Activated CD8-positive, alpha-beta memory T cell treated with anti-CD3 and anti-CD28 coated beads for 1 hour (primary cell): ENCODE measurements at places on chromosomes 3 and 15.

GRCh38 chr15:88658972-88659931 is 20.4 kb downstream of the ISG20 start:
- no peak for DNase-seq

GRCh38 chr3:143240886-143241285 is 121.3 kb downstream of the CHST2 start:
- no peak for DNase-seq

DNA sequence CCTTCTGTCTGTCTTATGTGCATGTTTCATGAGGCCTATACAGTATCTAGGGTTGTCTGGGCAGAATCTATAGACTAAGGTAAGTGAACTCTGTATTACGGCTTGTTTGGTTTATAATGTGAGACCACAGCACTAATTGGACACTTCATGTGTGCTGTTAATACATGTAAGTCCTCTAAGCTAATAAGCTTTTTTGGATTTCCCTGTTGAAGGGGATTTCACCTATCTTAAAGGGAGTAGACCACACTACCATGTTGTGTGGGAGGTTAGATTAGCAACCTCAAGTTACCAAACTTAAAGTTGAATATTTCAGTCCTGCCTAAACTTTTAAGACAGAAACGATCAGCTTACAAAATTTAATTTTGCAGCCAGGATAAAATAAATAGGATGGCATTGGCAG is 189.8 kb upstream of the GOLIM4 start:
- DNase-seq: no peak

DNA sequence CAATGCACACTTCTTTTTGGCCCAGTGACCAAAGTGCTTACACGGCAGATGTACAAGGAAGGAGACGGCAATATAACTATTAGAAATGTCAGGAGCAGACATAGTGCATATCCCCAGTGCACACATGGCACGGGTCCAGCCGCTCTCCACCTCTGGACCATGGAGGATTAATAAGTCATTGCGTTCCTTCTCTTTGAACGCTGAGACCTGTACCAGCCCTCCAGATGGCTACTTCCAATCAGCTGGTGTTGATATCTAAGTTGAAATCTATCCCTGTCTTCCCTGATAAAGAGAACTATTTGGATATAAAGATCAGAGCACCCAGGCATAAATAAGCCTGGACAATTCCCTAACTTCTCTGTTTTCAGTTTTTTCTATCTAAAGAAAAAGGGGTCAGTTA is 212.5 kb downstream of the CADPS start:
- DNase-seq: no peak

DNA sequence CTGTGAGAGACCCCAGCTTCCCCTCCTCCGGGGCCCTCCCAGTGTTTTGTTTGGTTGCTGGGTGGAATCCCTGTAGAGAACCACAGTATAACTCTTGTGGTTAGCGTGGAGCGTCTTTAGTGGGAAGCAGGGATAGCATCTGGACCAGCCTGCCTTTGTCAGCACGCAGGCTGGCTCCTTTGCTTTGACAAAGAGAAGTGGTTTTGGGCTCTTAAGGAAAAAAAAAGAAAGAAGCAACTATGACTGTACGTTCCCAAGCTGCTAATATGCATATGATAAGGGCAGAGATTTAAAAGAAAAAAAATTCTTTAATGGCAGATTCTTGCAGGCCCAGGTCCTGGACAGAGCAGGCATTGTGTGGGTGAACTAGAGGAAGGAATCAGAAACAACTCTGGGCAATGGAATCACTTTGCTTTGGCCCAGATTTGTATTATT is 340.8 kb upstream of the CTDSPL start:
- no peak for DNase-seq

DNA sequence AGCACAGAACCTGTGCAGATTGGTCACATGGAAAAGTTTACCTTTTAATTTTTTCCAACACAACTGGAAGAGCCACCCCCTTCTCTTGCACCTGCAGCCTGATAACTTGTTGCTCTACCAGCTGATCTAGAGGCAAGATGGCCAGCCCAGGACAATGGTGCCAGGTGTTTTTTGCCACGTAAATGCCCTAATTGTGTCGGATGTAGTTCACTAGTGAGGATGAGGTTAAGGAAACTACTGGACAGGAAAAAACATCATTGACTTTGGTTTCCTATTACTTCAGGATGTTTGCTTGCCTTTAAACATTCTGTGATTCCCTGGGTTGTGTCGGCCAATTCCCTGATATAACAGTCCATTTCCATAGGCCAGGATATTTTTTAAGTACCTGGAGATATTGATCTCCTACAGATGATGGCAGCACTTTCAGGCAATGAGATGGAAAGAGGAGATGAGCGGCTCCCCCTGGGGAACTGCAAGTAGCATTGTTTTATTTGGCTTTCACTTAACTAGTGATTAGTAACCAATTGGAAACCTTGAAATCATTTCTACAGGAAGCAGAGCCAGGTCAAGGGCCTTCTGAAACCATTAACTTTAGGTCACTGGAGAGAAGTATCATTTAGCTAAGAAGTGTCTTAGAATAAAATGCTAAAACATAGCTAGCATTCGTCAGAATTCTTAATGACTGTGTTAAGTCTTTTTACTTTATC is 72.5 kb downstream of the OSBPL10 start:
- no peak for DNase-seq

DNA sequence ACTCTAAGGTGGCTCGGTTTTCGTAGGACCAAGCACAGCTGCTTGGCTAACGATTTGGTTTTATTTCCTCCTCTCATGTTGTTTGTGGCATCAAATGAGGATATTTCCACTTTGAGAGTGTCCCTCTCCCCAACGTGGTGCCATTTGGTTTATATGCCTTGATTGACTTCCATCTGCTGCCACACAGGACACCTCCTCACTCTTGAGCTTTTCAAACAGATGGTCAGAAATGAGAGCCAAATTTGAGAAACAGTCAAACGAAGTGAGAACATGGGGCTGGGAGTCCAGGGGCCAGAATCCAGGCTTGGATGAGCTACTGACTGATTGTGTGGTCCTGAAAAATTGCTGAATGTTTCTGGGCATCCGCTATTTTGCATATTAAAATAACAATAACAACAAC is 43.5 kb downstream of the CEMIP start:
- DNase-seq: no peak

DNA sequence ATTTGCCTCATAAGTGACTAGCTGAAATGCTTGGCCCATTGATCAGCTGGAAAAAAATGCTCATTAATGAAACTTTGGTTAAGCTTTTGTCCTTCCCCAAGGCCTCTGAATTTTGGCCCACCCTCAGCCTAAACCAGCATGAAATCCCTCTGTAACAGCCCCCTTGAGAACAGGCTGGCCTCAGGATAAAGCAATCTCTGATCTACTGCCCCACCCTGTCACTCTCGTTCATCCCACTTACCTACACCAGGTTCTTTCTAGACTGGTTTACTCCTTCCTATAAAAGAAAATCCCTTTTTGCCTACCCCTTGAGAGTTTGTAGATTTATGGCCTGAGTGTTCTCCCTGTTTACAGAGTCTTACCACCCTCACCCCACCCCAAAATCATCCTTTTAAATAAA is 3.4 kb upstream of the AEN start:
- no peak for DNase-seq

DNA sequence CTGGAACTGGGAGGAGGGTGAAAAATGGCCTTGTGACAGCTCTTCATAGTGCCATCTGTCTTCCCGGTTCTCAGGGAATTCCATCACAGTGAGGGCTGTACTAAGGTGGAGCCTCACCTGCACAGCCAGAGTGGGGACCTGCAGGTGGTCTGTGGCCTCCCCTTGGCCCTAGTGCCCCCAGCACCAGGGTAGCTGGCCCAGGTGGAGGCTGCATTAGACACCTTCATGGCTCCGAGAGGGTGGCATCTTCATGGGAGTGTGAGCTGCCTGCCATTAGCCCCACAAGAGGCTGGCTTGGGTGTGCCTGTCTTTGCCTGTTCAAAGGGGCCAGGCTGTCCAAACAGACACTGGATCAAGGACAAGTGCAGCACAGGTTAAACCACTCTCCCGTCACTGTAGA is 95.5 kb upstream of the PRR23E start:
- DNase-seq: no peak

- DNase-seq: no peak
Observed at GRCh38 chr3:45176912-45177311, 30.7 kb upstream of the CDCP1 start.

- no peak for DNase-seq
Observed at GRCh38 chr3:112794622-112795172, 52.0 kb downstream of the CD200R1L start.

GRCh38 chr15:65835447-65835846 is 33.8 kb upstream of the RAB11A start:
- no peak for DNase-seq

GRCh38 chr3:80018375-80018774 is 250.6 kb upstream of the ROBO1 start:
- no peak for DNase-seq

GRCh38 chr3:27714692-27715453 is 7.2 kb downstream of the EOMES start:
- no peak for DNase-seq

DNA sequence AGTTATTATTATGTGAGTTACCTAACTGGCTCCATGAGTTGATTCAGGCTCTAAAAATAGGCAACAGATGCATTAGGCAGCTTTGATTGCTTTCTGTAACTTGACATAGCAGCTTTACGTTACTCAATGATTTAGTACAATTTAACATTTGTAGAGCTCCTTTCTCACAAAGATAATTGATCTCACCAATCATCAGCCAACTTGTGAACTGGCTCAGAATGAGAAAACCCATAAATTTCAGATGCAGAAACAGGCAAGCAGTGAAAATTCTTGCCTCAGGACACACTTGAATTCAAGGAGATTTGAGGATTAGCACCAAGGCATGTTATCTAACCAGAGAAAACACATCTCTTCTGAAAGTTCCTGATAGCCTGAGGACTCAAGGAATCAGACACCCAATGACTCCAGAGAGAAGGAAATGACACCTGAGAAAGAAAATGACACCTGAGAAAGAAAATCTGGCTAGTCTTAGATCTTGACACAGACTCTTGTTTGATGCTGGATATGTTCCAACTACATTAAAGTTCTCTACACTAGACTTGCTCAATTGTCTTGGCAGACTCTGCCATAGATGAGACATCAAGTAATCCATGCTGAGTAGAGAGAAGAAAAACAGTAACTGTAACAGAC is 315.1 kb upstream of the CBLB start:
- no peak for DNase-seq

- no peak for DNase-seq
Observed at GRCh38 chr15:39511000-39511915, 69.6 kb upstream of the THBS1 start.

DNA sequence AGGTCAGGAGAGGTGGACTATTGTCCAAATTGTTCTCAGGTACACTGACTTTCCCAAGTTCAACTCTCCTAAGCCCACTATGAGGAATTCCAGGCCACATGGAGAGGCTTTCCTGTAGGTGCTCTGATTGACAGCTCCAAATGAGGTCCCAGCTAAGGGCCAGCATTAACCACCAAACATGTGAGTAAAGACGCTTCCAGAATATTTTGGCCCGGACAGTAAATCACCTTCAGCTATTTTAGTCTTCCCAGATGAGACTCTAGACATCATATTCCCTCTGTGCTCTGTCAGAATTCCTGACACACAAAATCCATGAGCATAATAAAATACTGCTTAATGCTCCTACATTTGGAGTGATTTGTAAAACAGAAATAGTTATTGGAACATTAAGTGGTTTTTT is 135.5 kb downstream of the TGFBR2 start:
- no peak for DNase-seq

DNA sequence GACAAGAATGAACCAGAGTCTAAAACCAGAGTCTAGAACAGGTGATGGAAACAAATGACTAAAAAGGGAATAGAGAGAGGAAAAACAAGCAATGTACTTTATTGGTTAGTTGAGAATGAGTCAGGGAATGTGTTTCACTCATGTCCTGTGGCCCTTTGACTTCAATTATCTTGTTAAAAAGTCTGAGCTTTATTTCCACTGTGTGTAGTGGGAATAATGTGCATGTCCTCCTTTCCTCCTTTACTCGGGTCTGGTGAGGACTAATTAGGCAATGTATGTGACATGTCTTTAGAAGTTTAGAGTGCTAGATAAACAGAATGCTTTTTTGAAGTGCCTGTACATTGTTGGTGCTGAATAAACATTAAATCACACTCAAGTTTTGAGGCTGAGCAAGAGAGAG is 21.3 kb downstream of the LSAMP start:
- no peak for DNase-seq

GRCh38 chr15:87489902-87490665 is 766.5 kb downstream of the NTRK3 start:
- no peak for DNase-seq
